T-cell (primary cell): ENCODE measurements at places on chromosomes 6 and 20.

DNA sequence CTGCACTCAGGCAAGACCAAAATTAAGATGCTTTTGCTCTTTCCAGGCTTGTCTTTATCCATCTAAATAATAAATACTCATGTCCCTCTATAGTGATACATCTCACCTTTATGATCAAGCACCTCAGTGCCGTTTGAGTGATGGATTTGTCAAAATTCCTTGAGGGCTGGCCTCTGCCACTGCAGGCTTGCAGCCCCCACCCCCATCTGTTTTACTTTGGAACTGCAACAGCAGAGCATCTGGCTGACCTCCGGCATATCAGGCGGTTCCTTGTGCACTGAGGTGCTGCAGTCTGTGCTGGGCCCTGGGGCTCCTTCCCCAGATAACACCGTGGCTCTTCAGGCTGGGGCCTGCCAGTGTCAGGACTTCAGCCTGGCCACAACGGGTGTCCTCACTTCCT lies 386.9 kb downstream of the CDH26 start:
- no peak for DNase-seq

- DNase-seq: peak; percentile 5
These were observed 174.4 kb upstream of the RIN2 start for GRCh38 chr20:19583532-19584175.

- no peak for DNase-seq
These were observed 314.7 kb upstream of the RSPO3 start for GRCh38 chr6:126803769-126804168.

- DNase-seq: no peak
These were observed 137.3 kb upstream of the PMEPA1 start for GRCh38 chr20:57847104-57847503.

GRCh38 chr6:40778918-40779317 lies 191.8 kb upstream of the LRFN2 start:
- no peak for DNase-seq

GRCh38 chr6:72826744-72827438 lies 205.0 kb downstream of the KCNQ5 start:
- no peak for DNase-seq

GRCh38 chr6:236519-236918 lies 55.8 kb upstream of the DUSP22 start:
- no peak for DNase-seq

GRCh38 chr20:8946036-8946940 lies 122.6 kb upstream of the PLCB4 start:
- no peak for DNase-seq

DNA sequence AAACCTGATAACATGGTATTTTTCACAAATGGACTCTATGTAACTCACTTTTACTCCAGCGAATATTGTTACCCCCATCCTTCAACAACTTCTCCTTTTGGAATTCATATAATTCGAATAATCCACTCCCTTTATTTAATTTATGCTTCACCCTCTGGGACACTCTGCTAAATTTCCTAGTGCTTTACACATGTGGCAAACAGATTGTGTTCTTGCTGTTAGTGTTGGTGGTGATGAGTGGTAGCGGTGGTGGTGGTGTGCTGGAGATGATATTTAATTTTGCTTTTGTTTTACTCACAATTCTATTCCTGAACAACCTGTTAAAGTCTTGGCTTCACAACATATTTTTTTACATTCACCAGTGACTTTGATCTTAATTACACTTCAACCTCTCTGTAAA lies 32.8 kb downstream of the HTR1B start:
- DNase-seq: no peak

- DNase-seq: peak; percentile 43
These were observed 796 bp downstream of the SENP6 start for GRCh38 chr6:75602246-75603105.

DNA sequence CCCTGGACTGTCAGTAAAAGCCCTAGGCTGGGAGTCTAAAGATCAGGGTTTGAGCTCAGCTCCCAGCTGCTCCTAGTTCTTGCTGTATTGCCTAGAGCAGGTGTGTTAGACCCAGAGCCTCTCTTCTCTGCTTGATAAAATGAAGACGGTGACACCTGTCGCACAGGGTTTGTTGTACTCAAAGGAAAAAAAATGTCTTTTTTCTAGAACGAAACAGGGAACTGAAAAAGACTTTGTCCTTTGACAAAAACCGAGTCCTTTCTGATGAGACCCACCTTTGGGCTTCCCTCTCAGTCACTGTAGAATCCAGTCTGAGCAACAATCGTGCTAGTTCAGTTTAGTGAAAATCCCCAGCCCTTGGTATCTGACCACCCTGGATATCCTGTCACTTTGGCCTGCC lies 102.1 kb upstream of the LAMP5 start:
- DNase-seq: no peak
